ENCODE measurements at places on chromosomes 4 and X.

DNA sequence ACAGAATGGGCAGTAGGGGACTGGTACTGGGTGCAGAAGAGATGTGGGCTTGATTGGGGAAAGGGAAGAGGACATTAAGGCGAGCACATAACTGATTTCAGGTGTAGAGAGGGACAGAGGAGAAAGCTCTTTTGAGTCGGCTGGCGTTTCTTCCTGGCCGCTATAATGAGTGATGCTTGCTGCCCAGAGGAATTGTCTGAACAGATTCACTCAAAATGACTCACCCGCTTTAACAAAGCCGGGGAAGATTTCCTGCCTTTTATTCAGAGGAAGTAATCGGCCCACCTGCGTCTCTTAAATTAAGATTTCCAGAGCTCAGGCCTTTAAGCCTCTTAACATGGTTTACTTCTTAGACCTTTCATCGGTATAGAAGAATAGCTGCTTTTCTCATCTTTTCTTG, 102.1 kb upstream of the AP1S2 start:
- DNase-seq = no peak

- DNase-seq = no peak
Measured at GRCh38 chr4:78254893-78255292, 197.8 kb downstream of the FRAS1 start.

DNA sequence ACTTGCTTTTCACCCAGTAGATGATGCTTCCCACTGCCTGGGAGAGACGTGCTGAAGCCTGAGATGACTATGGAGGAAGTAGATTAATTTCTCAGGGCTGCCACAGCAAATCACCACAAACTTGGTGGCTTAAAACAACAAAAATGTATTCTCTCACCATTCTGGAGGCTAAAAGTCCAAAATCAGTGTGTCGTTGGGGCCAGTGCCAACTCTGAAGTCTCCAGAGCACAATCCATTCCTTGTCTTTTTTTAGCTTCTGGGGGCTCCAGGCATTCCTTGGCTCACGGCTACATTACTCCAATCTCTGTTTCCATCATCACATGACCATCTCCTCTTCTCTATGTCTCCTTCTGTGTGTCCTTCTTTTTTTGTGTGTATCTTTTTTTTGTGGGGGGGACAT, 105.8 kb upstream of the C1QTNF7 start:
- DNase-seq = no peak

- DNase-seq = no peak
Measured at GRCh38 chr4:170400361-170400760, 310.6 kb upstream of the AADAT start.

DNA sequence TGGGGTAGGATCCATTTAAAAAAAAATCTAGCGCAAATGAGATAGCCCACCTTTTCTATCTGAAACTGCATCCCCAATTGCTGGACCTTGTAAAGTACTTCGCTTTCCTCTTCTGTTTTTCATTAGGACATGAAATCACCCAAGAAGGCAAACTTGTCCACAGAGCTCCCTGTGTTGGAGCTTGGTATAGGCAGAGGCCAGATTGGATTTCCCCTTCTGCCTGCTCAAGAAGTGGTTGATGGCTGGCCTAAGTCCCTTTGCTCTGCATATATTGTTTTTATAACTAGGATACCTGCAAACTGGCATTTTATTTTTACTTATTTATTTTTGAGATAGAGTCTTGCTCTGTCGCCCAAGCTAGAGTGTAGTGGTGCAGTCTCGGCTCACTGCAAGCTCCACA, 28.4 kb downstream of the RNF4 start:
- DNase-seq = no peak

DNA sequence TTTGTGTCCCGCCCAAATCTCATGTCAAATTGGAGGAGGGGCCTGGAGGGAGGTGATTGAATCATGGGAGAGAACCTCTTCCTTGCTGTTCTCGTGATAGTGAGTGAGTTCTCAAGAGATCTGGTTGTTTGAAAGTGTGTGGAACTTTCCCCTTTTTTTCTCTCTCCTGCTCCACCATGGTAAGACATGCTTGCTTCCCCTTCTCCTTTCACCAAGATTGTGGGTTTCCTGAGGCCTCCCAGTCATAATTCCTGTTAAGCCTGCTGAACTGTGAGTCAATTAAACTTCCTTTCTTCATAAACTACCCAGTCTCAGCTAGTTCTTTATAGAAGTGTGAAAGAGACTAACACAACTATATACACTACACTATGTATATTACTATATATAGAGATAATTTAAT, 697.8 kb upstream of the HS3ST1 start:
- no peak for DNase-seq

DNA sequence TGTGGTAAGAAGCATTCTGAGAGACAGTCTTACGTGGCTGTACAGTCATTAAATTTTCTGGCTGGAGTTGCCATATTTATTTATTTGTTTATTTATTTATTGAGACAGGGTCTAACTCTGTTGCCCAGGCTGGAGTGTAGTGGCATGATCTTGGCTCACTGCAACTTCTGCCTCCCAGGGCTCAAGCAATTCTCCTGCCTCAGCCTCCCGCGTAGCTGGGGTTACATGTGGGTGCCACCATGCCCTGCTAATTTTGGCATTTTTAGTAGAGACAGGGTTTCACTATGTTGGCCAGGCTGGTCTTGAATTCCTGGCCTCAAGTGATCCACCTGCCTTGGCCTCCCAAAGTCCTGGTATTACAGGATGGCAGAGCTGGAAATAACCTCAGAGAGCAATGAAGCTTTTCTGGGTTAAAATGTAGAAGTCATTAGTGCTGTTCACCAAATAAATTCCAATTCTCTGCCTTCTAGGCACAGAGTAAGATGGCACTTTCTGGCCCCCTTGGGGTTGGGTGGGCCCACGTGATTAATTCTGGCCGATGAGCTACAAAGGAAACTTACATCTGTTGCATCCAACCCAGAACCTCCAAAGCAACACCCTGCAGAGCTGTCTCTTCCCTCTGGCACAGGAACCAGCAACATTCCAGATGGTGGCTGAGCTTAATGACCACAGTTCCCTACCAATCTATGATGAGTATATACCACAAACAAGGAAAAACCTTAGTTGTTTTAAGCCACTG, 4.5 kb downstream of the MRFAP1 start:
- DNase-seq = no peak

DNA sequence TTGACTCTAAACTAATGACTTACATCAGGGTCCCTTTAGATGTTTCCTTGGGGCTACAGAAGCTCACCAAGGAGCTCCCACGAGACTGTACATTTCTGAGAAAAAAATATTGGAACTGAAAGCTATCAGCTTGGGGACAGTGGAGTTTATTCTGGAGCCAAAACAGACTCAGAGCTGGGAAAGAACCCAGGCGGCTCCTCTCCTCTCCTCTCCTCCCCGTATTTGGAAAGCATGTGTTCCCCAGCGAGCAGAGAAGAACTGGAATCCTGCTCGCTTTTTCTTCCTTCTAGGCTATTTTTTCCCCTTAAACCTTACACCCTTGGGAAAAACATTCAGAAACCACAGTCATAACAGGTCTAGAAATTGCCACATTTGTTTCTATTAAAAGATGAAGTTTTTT, 4.3 kb upstream of the MAP7D3 start:
- DNase-seq = no peak

DNA sequence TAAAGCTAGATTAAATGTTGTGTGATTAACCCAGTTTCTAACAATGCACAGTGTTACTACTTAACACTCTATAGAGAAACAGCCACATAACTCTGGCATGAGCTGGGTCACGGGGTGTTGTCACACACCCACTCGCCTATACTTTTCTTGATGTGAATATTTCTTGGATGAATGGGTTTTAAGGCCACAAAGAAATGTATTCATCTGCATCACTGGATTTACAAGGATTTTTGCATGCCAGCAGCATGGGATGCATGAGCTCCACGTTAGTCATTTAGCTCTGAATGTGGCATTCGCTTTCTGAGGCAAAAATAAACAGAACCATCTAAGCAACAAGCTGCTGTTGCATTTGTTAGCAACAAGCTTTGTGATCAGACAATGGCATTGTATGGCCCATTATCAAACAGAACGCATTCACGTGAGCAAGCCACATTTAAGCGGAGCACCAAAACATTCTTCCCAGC, 89.7 kb downstream of the LRP2BP start:
- peak; percentile 90 for DNase-seq

DNA sequence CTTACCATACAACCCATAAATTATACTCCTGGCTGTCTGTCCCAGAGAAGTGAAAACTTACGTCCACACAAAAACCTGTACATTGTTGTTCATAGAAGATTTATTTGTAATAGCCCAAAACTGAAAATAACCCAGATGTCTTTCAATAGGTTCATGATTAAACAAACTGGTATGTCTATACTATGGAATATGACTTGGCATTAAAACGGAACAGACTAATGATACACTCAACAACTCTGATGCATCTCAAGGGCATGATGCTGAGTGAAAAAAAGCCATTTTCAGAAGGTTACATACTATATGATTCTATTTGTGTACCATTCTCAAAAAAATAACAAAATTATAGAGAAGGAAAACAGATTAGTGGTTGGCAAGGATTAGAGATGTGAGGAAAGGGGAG, 11.6 kb upstream of the MND1 start:
- peak; percentile 47 for DNase-seq

DNA sequence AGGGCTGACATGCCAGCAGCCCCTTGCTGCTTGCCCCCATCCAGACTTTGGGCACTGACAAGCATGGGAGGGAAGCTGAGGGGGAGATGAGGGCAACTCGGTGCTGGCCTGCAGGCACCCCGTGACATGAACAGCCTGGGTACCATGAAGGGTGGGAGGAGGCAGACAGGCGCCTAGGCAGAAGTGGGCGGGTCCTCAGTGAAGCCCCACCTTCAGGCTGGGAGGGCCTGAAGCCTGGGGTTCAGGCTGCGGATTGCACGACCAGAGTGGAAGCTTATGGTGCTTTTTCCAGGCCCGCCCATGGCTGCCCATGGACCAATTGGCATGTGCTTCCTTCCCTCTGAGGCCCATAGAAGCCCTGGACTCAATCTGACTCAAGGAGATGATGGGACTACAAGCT, 354.1 kb downstream of the GRIA2 start:
- DNase-seq = no peak

- DNase-seq = no peak
Measured at GRCh38 chr4:182913621-182914020, 3.6 kb downstream of the DCTD start.

DNA sequence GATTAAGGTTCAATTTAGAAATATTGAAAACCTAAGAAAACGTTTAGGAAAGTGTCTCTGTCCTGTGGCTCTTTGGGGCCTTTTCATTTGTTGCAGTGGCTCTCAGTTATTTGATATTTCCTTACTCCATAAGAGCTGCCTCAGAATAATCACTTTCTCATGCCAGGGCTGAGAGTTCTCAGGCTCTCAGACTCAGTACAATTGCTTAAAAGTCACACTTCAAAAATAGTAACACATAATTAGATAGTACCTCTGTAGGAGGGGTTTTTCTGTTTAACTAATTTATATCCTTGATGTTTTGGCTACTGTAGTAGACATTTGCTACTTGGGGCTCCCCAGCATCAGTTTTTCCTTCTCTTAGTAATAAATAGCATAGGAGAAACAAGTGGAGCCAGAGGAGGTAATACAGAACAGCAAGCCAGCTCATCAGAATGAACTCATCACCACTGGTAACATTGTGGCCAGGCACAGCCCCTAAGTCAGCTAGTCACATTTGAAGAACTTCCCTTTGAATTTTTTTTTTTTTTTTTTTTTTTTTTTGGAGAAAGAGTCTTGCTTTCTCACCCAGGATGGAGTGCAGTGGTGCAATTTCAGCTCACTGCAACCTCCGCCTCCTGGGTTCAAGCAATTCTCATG, 8.0 kb upstream of the HNRNPD start:
- DNase-seq = no peak

DNA sequence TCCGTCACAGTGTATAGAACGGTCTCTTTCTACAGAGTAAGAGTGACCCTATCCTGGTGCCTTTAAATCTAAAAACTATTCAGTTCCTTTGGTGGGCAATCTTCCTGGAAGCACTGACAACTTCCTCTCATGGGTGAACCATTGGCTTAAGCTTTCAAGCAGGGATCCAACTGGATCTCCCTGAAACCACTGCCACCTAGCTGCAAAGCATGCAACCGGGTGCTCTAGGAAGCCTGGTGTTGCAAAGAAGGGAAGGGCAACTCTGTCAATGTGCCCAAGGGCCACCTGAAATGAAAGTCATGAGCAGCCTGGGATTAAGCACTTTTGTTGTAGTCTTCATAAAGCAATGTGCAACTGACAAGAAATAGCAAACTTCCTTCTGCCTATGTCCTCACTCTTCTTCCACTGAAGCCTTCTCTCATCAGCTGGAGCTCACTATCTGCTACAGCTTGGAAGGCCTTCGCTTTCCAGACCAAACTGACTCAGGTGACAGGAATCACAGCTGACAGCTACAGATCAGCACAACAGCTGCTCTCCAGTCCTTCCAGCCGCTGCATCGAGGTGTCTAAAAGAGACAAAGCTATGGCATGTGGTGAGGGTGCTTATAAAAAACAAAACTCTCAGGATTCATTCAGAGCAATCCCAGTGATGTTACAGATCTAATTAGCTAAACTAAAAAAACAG, 46.1 kb downstream of the SETD7 start:
- no peak for DNase-seq

GRCh38 chr4:23323436-23323835, 566.4 kb downstream of the PPARGC1A start:
- no peak for DNase-seq

GRCh38 chr4:123997776-123998449, 601.3 kb downstream of the SPRY1 start:
- no peak for DNase-seq

DNA sequence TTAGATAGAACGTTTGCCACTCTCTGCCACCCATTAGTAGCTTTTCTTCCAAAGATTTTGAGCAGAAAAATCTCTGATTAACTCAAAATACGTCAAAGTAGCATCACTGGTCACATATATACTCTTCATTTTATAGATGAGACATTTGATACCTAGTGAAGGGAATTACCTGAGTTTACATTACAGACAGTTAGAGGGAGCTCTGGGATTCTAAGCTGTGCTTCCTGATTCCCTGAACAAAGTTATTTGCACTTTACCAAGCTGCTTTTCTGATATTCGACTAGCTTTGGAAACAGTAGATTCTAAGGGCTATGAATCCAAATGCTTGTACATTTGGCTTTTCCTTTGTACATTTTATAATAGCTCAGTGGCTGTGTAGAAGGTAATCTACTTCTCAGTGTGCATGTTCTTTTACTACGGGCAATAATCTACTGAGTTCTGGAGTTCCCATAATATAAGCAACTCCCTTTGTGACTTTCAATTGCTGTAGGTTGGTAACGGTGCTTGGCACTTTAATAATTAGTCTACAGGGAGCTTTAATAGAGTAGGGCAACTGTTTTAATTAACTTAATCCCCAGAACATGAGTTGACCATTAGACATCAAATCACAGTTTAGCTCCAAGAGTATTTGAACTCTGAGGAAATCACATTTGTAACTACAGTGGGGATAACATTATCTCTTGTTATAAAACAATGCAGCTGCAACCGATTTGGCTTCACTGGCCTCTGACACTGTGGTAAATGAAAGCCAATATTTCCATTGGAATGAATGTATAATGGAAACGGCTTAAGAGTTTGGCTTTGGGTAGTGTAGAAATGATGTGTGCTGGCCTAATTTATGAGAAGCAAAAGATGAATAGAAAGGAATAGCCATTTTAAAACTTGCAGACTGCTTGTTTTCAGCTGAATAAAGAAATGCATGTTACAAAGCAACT, 1602.4 kb downstream of the STIM2 start:
- DNase-seq = peak; percentile 40

All from HCEC 1CT (cell line).